Activated CD8-positive, alpha-beta memory T cell treated with anti-CD3 and anti-CD28 coated beads, Interleukin-2, amount 10 ng/mL, durations not matched to agents 7 days and 5 days (primary cell): ENCODE measurements at places on chromosomes 13 and 19.

DNA sequence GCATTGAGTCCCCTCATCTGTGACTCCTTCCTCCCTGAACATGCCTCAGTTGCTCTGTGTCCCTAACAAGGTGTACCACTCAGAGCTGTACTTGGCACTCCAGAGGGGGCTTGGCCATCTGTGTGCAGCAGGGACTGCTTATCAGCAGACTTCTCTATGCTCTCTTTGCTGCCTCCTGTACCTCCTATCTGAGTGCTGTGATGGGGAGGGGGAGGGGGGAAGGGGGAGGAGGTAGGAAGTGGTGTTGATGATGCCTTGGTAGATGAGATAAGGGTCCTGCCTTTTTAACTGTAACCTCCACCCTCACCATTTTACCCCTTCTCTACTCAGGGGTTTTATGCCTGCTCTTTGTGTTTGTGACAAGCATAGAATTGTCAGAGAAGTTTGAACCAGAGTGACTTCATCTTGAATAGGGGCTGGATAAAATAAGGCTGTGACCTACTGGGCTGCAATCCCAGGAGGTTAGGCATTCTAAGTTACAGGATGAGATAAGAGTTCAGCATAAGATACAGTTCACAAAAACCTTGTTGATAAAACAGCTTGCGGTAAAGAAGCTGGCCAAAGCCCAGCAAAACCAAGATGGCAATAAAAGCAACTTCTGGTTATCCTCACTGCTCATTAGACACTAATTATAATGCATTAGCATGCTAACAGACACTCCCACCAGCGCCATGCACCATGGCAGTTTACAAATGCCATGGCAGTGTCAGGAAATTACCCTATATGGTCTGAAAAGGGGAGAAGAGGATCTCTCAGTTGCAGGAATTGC is 13.2 kb downstream of the PCDH8 start:
- no peak for DNase-seq

DNA sequence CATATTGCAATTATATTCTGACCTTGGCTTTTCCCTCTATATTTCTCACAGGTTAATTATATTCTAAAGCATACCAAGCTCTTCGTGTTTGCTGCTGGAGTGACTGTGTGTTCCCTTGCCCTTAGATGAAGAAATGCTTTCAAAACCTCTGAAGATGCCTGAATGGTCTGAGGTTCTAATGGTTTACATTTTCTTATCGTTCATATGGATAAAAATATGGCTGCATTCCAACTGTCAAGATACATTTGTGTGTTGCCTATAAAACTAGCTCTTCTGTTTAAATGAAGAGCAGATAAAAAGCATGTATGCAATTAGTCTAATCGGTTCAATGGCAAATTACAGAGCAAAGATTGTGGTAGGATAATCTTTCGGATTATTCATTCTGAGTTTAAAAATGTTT is 68.4 kb upstream of the ANKRD10 start:
- DNase-seq, result no peak

GRCh38 chr19:30558793-30559192 is 186.6 kb downstream of the ZNF536 start:
- no peak for DNase-seq

GRCh38 chr19:49687150-49687549 is 2.2 kb upstream of the ADM5 start:
- no peak for DNase-seq

- DNase-seq, result no peak
Measured at GRCh38 chr13:94201022-94201421, 278.5 kb downstream of the DCT start.

- peak; percentile 45 for DNase-seq
Measured at GRCh38 chr13:32019612-32020233, 11.9 kb upstream of the FRY start.

DNA sequence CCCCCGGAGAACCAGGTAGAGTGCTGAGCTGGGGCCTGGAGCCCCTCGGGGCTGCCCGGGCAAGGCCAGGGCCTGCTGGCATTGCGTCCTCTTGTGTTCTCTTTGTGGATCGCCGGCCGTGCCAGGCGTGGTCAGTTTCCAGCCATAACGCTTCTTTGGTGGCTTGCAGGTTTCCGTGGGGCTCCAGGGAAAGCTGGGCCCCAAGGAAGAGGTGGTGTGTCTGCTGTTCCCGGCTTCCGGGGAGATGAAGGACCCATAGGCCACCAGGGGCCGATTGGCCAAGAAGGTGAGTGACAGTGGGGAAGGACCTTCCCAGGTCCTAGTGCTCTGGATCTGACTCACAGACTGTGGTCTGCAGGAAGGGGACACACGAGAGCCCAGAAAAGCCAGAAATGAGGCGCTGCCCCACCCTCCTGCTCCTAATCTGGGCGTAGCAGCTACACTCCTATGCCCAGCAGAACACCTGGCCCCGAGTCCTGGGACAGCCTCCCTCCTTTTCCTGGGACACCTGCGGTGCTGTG is 57.5 kb downstream of the RAB20 start:
- no peak for DNase-seq

DNA sequence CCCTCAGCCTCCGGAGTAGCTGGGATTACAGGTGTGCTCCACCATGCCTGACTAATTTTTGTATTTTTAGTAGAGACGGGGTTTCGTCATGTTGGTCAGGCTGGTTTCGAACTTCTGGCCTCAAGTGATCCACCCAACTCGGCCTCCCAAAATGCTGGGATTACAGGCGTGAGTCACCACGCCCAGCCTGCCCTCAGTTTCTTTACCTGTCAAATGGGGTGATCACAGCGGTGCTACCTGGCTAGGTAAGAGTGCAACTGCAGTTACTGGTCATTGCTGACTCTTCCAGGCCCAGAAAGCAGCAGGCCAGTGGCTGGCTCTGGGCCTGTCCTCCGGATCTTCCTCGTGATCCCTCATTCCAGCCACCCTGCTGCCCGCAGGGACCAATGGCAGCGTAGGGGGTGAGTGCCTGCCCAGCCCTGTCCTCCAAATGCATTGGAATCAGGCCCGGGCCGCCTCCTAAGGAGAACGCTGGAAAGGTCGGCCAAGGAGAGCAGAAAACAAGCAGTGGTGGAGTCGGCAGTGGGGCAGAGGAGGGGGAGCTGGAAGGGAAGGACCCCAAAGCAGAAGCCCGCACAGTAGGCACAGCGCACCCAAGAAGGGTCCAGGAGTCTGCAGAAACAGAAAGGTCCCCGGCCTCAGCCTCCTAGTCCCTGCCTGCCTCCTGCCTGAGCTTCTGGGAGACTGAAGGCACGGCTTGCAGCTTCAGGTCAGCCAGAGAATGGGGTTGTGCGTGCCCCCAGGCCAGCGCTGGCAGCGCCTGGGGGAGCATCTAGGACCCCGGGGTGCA is 1.8 kb upstream of the SLC27A1 start:
- DNase-seq, result no peak

DNA sequence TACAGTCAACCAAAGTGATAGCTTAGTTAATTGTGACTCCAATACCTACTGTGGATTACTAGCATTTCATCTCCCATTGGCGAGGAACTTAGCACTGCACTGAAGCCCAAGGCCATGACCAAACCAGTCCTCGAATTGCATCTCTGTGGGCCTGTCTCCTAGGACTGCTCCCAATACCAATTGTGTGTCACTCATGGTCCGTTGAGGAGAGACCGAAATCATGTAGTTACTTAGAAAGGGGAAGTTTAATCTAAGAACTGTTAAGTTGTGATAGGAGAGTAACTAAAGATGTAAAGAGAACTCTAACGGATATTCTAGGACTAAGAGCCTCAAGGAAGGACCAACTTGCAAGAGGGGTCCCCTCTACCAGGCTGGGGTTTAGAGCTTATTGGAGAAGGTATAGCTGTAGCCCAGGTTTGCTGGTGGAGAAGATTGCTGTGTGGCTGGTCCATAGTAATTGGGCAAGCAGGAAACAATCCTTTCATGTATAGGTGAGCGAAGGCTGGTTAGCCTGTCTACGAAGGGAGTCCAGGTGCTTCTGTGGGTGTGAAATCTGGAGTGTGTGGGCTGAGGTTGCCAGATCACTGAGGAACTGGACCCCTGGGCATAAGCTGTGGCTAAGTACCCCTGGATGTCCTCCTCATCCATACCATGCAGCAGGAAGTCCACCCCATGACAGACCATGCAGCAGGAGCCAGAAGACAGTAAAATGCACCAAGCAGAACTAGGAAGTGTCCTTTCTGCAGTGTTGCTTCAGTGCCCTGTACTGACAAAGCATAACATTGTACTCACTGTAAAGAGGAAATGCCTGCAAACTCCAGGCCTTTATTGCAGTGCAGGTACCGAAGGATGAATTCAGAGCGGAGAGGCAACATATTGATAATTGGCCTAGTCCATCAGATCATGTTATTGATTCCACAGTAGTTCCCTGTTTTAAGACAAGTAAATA is 30.8 kb downstream of the DNAJC3 start:
- no peak for DNase-seq
